ENCODE measurements at places on chromosomes 4 and X.

GRCh38 chr4:55706541-55706940 lies 70.4 kb upstream of the NMU start:
- DNase-seq: no peak

- DNase-seq: peak; percentile 28
Measured at GRCh38 chr4:84503495-84504437, 4.7 kb upstream of the NKX6-1 start.

DNA sequence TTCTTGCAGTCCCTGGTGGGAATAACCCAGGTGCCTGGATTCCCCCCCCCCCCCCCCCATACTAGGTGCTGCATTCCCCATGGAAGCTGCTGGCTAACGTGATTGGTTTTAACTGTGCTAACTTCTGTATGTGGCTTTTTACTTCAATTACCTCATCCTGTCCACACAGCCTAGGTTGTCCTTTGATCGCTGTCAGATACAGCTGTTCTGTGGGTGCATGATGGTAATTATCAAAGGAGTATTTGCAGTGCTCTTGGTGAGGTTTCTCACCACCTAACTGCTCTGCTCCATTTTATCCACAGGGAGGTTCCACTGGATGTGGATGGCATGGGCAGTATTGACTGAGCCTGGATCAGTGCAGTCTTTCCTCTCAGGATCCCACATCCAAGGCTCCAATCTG lies 93.0 kb downstream of the ZNF518B start:
- DNase-seq: no peak

DNA sequence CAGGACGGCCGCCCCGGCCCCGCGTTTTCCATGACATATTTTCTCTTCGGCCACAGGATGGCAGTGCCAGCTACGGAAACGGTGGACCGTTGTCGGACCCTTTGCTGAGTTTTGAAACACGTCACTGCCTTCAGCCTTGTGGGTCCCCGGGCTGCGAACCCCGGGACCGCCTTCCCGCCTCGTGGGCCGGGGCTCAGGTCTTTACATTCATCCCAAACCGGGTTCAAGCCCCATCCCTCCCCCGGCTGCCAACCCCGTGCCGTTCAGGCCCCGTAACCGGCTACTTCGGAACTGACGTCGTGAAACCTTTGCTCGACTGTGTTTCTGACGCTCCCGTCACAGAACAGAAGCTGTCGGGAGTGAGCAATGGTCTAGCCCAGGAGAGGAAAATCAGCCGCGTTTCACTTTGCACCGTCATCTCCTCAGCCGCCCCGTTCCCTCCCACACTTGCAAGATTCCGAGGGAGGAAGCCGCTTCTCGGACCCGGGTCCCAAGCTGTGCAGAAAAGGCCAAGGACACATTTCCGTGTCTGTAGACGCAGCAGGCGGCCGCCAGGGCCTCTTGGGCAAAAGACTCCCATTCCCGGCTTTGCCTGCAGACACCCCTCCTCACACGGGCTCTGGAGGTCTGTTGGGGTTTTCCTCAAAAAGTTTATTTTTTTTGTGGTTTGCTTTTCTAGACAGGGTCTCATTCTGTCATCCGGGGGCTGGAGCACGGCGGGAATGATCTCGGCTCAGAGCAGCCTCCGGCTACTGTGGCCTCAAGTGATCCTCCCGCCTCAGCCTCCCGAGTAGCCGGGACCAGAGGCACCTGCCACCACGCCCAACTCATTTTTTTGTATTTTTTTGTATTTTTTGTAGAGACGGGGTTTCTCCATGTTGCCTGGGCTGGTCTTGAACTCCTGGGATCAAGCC lies 41.4 kb upstream of the PPP2R3B start:
- no peak for DNase-seq

- DNase-seq: no peak
Measured at GRCh38 chr4:42533042-42533441, 123.9 kb downstream of the ATP8A1 start.

- DNase-seq: peak; percentile 30
Measured at GRCh38 chrX:9530848-9531274, 66.0 kb downstream of the TBL1X start.

DNA sequence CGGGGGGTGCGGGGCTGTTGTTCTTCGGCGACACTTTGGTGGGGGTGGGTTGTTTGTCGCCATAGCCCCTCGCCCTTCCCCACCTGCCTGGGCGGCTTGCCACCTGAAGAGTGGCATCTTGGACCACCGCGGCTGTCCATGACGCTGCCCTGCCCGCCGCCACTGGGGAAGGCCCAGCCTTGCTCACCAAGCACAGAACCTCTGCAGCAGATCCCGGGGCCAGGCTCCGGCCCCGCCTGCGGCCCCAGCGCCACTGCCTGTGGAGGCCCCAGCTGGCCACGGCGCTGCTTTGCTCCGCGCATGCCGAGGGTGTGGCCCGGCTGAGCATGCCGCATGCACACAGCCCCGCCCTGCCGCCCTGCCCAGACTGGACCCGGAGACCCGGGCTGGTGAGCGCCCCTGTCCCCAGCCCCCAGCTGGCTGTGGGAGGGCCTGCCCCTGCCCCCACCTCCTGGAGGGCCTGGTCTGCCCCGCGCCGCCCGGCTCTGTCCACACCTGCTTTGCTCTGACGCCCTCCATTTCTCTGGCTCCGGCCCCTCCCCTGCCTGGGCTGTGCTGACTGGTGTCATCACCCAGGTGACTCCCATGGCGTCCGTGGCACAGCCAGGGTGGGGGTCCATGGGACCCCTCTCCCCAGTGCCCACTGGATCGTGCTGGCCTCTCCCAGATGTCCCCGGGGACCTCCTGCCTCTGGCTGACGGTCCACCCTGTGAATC lies 5.3 kb downstream of the NAT8L start:
- no peak for DNase-seq

- no peak for DNase-seq
Measured at GRCh38 chrX:44484607-44485146, 58.0 kb downstream of the FUNDC1 start.

DNA sequence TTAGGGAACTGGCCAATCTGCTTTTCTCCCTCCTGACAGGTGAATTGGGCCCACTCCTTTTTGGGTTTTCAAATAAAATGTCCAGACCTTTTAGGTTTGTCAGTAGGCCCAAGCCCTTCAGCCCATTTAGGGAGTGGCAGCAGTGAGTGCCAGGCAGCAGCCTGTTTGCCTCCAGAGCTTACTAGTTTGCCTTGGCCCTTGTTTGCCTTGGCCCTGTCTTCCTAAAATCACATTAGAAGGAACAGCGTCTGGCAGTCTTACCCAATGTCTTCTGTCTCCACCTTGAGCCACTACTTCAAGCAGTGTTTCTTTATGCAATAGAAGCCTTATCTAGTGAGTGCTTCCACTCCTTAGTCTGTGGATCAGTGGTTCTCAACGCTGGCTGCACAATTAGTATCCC lies 117.1 kb downstream of the TMEM164 start:
- DNase-seq: no peak

Data from H54 (cell line).